Stimulated activated CD4-positive, alpha-beta T cell treated with anti-CD3 and anti-CD28 coated beads, Interleukin-4, amount 100 ng/mL, for 4 hours (primary cell): ENCODE measurements at places on chromosomes 6 and 20.

- no peak for DNase-seq
These were observed 13.6 kb upstream of the GOPC start for GRCh38 chr6:117615750-117616390.

DNA sequence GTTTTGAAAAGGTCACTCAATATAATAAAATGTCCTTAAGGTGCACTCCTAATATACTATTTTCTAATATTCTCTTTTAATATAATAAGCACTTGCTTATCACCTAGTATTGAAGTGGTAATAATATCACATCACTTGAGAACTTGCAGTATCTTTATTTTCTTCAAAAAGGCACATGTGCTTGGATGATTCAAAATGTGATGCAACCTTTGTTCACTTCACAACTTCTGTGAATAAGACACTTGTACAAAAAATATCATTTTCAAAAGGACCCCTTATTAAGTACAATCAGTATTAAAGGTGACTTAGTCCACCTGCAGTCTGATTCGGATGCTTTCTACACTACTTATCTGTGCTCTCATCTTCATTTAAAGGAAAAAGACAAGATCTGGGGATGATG lies 3.4 kb downstream of the PRELID3B start:
- no peak for DNase-seq

DNA sequence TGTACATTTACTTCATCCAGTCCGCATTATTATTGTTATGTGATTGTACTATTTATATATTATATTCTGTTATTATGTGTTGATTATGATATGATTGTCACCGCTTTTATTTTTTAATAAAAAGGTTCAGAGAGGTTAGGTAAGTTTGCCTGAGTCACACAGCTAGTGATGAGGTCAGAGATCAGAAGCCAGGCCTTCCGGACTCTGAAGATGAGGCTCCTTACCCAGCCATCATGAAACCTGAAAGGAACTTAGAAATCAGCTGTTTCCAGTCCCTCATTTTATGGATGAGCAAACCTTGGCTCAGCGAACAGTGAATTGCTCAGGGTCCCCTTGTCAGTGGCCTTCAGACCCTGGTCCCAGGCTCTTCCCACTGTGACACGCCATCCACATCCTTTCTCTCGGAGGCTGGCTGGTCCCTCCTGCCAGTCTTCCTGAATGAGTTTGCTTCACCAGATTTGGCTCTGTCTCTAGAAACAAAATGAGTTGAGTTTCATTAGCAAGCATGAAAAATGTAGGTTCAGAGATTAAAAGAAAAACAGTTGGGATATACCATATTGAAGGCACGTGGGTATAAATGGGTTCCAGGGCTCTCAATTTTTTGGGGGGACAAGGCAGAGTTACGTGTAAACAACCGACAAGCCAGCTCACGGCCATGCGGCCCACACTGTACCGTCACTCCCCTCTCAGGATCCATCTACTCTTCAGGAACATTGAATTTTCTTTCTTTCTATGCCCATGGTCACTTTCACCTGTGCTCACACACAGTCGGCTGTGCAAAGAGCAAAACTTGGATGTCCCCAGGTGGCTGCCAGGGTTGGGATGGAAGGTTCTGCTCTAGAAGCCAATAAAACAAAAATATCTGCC lies 132.9 kb downstream of the ZDHHC14 start:
- DNase-seq, result no peak

- DNase-seq, result no peak
These were observed 358.4 kb upstream of the RGS17 start for GRCh38 chr6:153489479-153489878.

DNA sequence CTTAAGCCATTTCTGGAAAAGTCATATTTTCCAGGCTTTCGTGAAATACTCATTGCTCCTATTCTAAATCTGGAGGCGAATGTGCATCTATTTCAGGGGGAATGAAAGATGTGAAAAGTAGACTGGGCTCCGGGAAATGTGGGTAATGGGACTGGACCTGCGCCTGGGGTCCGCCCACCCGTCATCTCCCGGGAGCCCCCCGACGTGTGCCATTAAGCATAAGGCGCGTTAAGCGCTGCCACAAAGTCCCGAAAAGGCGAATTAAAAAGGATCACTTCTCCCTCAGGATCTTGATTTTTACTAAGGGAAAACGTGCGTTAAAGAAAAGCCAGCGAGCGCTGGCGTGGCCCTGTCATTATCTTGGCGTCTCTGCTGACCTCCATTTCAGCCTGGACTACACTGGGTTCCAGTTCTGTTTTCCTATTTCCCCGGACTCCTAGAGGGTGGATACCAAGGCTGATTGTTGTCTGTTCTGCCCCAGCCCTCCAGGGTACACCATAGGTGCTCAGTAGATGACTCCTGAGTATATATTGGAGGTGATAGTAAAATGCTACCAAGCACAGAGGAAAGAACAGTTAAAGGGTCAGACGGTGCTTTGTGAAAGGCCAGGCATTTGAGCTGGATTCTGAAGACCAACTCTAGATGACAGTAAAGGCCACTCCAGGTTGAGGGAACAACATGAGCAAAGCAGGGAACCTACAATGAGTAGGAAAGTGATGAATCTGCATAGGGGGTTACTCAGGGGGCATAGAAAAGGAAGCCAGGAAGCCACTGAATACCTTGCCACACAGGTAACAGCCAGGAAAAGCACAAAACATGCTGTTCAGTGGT lies 89.2 kb upstream of the ARID1B start:
- DNase-seq, result no peak

DNA sequence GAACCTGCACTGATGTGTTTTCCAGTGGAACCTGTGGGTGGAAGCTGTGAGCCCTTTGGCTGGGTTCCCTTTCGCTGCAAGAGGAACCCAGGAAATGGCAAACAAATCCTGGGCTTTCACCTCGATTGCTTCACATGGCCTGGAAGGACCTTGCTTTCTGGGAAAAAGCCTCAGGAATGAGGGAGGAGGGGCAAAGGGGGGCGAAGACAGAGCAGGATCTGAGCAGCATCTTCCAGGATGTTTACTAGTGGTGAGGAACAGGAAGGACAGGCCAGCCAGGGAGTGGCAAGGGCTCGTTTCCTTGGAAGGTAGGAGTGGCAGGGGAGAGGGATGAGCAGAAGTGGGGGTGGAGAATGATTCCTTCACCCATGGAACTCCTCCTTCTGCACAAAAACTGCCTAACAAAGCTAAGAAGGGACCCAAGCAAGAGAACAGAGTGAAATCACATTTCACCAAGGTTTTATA lies 5.9 kb downstream of the SLC2A10 start:
- no peak for DNase-seq

DNA sequence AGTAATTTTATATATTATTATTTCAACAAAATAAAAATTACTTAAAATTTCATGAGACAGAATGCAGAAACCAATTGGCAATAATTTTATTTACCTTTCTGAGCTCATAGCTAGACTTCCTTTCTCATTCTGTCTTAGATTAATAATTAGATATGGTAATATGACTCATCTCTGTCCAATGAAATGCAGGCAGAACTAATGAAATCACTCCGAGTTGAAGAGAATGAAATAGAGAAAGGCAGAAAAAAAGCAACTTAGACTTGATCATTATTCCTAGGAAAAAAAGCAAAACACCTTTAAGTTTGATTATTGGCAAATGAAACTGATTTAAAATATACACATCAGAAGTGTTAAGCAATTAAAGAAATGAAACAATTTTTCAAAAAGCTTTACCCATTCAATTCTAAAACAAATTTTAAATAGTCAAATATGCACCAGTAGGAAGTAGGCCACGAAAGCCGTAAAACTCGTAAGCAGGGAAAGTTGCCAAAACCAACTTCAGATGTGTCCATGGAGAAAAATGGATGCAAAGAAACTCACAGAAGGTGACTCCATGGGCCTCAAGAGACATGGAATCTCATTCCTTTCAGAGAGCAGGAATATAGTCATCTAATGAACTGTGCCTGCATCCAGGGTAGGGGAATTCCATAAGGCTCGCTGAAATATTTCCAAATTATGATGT lies 293.8 kb upstream of the RGS17 start:
- no peak for DNase-seq

GRCh38 chr6:80280262-80281010 lies 174.0 kb downstream of the BCKDHB start:
- no peak for DNase-seq

- DNase-seq, result no peak
These were observed 16.6 kb downstream of the ATG5 start for GRCh38 chr6:106308985-106309384.

- no peak for DNase-seq
These were observed 19.9 kb downstream of the TGM2 start for GRCh38 chr20:38144974-38145728.

- DNase-seq, result peak; percentile 59
These were observed 6.7 kb downstream of the PSMA7 start for GRCh38 chr20:62136283-62137091.

DNA sequence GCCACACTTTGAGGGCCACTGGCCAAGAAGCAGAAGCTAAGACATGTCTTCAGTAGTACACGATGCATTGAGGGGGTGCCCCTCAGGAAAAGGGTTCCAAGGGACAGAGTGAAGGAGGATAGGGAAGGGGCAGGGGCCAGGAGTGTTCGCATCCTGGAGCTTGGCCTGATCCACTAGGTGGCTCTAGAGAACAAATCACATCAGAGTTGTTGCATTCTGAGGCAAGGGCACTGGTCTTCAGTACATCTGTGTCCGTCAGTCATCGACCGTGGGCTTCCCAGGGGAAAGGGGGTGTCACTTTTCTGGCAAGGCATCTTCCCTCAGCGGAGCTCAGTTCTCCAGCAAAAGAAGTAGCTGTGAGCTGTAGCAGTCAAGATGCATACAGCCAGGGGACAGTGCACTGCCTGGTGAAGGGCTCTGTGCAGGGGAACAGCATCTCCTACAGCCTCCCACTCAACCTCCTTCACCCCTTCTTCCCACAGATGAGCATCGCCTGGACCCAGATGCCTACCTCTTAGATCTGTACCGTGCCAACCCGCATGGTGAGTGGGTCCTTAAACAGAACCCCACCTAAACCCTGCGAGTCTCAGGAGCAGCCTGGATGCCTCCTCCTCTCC lies 47.8 kb downstream of the ARHGAP40 start:
- DNase-seq, result no peak

DNA sequence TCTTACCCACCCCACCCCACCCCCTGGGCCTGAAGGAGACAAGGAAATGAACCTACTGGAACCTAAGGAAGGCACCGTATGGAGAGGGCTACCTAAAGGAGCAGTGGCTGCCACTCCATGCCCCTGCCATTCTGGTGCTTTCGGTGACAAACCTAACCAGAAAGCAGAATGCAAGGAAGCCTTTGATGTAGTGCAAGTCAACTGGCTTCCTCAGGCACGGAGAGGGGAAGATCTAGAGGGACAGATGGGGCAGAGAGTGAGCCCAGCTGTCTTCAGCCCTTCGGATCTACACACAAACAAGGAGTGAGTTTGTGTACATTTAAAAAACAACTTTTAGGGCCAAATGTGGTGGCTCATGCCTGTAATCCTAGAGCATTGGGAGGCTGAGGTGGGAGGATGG lies 39.5 kb downstream of the PPP1R16B start:
- DNase-seq, result no peak

GRCh38 chr20:32455171-32455900 lies 97.2 kb downstream of the ASXL1 start:
- no peak for DNase-seq
